ENCODE measurements at places on chromosomes 12 and 14.

- DNase-seq: no peak
These were observed 126.7 kb upstream of the PTPRQ start for GRCh38 chr12:80317307-80317706.

- no peak for DNase-seq
These were observed 51.3 kb downstream of the SERPINA3 start for GRCh38 chr14:94663538-94663937.

- DNase-seq: no peak
These were observed 22.2 kb downstream of the TMEM233 start for GRCh38 chr12:119615518-119616475.

DNA sequence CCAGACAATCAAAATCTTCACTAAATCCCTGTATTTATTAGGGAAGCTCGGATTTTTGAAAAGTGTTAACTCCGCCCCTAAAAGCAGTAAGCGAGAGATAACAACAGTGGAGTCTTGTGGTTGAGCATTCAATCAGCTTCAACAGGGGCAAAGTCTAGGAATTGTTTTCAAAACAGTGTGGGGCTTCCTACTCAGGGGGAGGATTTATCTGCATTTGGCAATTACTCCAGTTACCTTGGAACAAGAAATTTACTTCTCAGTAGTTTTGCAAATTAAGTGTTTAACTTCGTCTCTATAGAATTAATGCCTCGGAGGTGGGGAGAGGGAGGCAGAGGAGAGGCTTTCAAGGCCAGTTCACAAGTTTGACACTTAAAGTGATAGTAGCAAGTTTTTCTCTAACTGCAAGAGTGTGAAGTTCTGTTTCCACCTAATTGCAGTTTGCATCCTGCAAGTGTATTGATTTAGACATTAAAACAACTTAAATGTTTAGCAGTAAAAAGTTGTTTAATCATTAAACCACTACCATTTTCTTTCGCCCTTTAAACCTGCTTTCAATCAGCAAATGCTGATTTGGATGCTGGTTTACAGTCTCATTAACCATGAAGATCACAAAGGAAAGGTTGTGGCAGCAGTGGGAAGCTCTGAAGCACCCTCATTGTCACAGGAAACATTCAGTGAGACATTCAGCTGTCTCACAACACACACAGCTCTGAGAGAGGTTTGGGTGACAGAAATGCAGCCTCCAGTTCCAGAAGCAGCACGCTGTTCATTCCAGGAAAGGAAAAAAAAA is 102.0 kb downstream of the HMGA2 start:
- no peak for DNase-seq

GRCh38 chr14:65336191-65336591 is 76.3 kb upstream of the FUT8 start:
- no peak for DNase-seq

DNA sequence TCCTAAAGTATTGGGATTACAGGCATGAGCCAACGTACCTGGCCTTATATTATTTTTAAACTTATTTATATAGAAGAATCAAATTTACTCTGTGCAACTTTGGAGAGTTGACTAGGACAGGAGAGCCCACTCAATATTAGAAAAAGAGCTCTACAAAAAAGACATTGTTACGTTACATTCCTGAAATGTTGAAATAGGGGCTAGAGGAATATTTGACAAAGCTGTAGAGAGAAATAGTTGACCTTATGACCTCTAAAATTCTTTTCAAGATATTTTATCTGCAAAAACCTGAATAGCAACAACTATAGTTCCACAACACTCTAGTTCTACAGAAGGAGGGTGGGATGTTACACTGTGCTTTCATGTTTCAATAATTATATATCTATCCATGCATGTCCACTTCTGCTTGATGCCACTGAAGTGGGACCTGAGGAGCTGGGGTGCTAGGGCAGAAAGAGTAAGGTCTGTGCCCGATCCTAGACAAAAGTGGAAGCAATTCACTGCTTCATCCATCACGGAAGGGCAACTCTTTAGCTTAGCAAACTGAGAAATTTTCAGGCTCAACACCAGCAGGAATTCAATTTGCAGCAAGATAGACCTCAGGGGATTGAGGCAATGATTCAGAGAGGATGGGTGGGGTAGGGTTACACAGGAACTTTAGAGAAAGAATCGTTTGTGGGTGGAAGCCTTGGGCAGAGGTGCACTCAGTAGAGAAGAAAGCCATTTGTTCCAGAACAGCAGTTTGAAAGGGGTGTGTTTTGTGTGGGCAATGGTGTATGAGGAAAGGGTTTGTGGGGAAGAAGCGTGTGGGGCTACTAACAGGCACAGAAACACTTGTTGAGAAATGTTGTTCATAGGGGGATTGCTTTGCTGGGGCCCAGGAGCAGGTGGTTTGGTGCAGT is 16.0 kb upstream of the RNASE10 start:
- no peak for DNase-seq
